ENCODE measurements at places on chromosomes 4 and X. TPM values are rescaled to one million over a fixed set of nuclear protein-coding genes. Genes with fewer than 3 reads are reported as not detected.

- H3K4me3 ChIP-seq: no peak overlapping the region
- no peaks in the 10 kb centered on the region for H3K27me3 ChIP-seq
- DNase-seq: no peak
- no peaks in the 10 kb centered on the region for H3K36me3 ChIP-seq
- H3K27ac ChIP-seq: no peak overlapping the region
Observed at GRCh38 chr4:187478292-187479140, 517.1 kb upstream of the ZFP42 start.

GRCh38 chr4:117293784-117294183, 208.4 kb upstream of the TRAM1L1 start:
- H3K27ac ChIP-seq: no peak overlapping the region
- no peak for DNase-seq
- no peak overlapping the region for H3K4me3 ChIP-seq
- no peaks in the 10 kb centered on the region for H3K27me3 ChIP-seq
- no peaks in the 10 kb centered on the region for H3K36me3 ChIP-seq

The TEX13D gene
- total RNA-seq: not detected

The WDFY3 gene
- 0.10 TPM for total RNA-seq

The BST1 gene
- 0.32 TPM for total RNA-seq

- H3K4me1 ChIP-seq: peaks cover 1% of the 10 kb centered on the region
- H3K4me3 ChIP-seq: no peak overlapping the region
- no peak overlapping the region for H3K27ac ChIP-seq
- H3K36me3 ChIP-seq: no peaks in the 10 kb centered on the region
Observed at GRCh38 chr4:83381173-83381572, 46.5 kb upstream of the HPSE start.

GRCh38 chr4:137206781-137207180, 325.5 kb downstream of the PCDH18 start:
- no peak for DNase-seq
- no peaks in the 10 kb centered on the region for H3K36me3 ChIP-seq
- H3K4me3 ChIP-seq: no peak overlapping the region
- no peak overlapping the region for H3K27ac ChIP-seq
- H3K4me1 ChIP-seq: no peaks in the 10 kb centered on the region

The EGF gene
- total RNA-seq: not detected
